ENCODE measurements at places on chromosomes 4 and X. TPM values are rescaled to one million over a fixed set of nuclear protein-coding genes. Genes with fewer than 3 reads are reported as not detected.
A peak's percentile ranks its signal among the peaks of the same experiment; 100 is the strongest.

Gene MMRN1
- total RNA-seq: 17.9 TPM

DNA sequence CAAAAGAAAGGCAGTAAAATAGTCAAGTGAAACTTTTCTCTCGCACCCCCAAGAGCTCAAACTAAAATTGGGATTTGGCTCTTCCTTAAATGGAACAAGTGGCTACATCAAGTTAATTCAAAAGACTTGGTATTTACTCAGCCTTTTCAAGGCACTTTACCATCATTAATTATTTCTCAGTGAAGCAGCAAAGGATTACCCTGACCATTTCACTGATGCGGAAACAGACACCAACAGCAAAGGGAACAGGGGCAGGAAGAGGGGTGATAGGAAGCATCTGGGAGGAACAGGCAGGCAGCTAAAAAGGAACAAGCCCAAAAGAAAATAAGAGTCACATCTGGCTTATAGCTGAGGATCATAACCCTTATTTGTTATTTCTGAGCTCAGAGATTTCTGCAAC lies 2.7 kb downstream of the SCML2 start:
- ATAC-seq: no peak

GRCh38 chrX:50448565-50448964 lies 22.1 kb downstream of the DGKK start:
- ATAC-seq: no peak

Gene DDIT4L
- total RNA-seq: 4.0 TPM

GRCh38 chr4:17491196-17491595 lies 20.7 kb downstream of the QDPR start:
- ATAC-seq: no peak

Gene MGARP
- not detected for total RNA-seq

- ATAC-seq: no peak
Measured at GRCh38 chr4:155005395-155006090, 202.9 kb upstream of the NPY2R start.

GRCh38 chrX:118566359-118566758 lies 70.7 kb downstream of the DOCK11 start:
- peak; percentile 56 for ATAC-seq

Gene ZNF157
- total RNA-seq: 0.85 TPM
